ENCODE measurements at places on chromosomes 1 and 21.

DNA sequence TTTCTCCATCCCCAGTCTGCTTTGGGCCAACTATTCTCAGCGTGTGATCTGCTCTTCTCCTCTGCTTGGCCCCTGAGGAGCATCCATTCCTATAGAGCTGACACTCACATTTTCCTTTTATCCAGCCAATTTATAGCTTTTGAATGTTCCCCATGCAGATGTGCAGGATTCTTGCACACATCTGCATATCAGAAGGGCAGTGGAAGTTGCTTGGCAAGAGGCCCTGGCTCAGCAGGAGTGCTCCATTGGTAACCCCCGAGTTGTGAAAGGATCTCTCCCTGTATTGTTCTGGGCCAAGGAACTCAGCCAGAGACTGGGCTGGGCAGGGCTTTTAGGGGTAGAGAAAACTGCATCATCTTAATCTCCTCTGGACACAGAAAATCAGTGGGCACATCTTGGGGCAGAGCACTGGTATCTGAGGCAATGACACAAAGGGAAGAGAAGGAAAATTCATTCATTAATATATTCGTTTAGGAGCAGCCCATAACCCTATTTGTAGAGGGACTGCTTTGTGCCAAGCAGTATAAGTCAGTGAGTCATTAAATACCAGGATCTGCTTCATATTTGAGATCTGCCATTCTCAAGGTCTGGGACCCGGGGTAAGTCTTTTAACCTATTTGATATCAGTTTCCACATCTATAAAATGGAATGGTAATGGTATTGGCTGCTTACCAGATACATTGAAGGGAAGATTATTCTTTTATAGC lies 31.0 kb upstream of the BEND5 start:
- no peak for DNase-seq

GRCh38 chr1:198679535-198680173 lies 40.8 kb downstream of the PTPRC start:
- DNase-seq, result no peak

- DNase-seq, result no peak
Measured at GRCh38 chr1:47478090-47478489, 40.2 kb downstream of the FOXD2 start.

- DNase-seq, result no peak
Measured at GRCh38 chr1:232952514-232953499, 2.4 kb downstream of the NTPCR start.

DNA sequence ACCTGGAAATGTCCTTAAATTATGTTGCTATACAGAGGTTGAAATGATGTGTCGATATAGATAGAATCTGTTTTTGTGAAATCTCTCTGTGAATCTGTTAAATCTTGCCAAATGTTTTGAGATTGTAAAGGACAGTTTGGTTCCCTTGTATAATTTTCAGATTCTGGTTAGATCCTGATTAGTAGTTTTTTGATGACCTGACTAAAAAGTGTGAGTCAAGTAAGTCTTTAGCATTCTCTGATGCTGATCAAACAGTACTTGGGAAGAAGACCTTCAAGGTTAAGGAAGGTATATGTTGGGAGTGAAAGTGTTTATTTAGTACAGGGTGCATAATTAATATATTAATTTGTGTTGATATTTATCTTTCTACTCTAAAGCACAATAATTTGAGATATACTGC lies 32.7 kb downstream of the DDI2 start:
- DNase-seq, result no peak

- no peak for DNase-seq
Measured at GRCh38 chr1:96808191-96808590, 86.6 kb downstream of the PTBP2 start.

GRCh38 chr1:70436622-70437251 lies 25.7 kb downstream of the CTH start:
- DNase-seq, result no peak

DNA sequence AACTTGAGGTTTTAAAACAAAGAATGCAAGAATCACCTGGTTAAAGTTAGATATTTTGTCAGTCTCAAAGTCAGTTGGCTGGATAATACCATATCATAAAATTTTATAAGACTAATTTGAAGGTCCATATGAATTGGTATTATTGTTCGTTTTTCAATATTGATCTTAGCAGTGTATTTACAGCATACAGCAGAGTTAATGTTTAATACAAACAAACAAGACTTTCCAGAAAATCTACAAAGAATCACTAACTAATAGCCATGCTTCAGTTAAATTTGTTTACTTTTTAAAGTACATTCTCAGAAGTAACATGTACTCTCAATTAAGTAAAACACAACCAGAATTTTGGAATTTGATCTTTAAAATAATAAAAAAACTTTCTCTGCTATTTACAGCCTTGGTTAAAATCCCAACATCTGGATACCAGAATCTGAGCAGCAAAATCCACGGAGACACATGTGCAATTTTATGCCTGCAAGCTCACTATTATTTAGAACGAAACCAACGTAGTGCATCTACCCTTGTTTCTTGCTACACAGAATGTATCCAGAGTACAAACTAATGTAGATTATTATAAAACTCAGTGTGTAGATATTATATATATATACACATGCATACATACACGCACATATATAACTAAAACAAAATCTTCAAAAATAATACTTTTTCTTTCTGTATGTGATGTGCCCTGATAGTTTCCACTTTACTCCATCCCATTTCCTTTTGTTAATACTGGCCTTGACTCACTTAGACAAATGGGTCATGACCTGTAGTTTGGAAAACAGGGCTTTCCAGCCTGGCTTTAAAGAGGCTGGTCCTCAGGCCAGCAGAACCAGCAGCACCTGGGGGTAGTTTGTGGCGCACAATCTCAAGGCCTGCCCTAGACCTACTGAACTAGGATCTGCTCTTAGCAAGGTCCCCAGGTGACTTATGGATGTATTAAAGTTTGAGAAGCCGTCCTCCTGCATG lies 63.6 kb upstream of the ERG start:
- DNase-seq, result no peak

GRCh38 chr1:16127676-16128337 lies 28.1 kb downstream of the EPHA2 start:
- no peak for DNase-seq

- DNase-seq, result no peak
Measured at GRCh38 chr21:32599526-32599925, 12.7 kb downstream of the CFAP298 start.

- DNase-seq, result no peak
Measured at GRCh38 chr1:39657402-39657801, 14.5 kb downstream of the NT5C1A start.

- no peak for DNase-seq
Measured at GRCh38 chr1:56790036-56790435, 29.2 kb downstream of the FYB2 start.

DNA sequence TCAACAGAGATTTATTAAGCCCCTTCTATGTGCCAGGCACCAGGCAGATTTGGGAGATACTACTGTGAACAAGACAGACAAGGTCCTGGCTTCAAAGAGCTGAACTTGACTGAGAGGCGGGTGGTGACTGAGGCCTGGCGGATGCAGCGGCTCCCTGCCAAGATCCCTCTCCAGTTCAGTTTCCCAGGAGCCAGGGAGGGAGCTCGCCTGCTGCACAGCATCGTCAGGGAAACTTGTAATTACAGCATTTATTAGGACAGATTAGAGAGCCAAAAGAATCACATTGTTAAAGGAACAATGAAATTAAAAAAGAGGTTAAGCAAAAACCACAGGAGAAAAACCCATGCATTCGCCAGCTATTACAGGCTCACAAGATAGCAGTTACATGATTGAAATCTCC lies 55.3 kb downstream of the ETS2 start:
- no peak for DNase-seq

GRCh38 chr1:41564741-41565475 lies 80.4 kb upstream of the EDN2 start:
- no peak for DNase-seq

- DNase-seq, result no peak
Measured at GRCh38 chr1:223123011-223123610, 19.9 kb downstream of the TLR5 start.

- no peak for DNase-seq
Measured at GRCh38 chr1:86754265-86754974, 50.0 kb downstream of the SH3GLB1 start.

DNA sequence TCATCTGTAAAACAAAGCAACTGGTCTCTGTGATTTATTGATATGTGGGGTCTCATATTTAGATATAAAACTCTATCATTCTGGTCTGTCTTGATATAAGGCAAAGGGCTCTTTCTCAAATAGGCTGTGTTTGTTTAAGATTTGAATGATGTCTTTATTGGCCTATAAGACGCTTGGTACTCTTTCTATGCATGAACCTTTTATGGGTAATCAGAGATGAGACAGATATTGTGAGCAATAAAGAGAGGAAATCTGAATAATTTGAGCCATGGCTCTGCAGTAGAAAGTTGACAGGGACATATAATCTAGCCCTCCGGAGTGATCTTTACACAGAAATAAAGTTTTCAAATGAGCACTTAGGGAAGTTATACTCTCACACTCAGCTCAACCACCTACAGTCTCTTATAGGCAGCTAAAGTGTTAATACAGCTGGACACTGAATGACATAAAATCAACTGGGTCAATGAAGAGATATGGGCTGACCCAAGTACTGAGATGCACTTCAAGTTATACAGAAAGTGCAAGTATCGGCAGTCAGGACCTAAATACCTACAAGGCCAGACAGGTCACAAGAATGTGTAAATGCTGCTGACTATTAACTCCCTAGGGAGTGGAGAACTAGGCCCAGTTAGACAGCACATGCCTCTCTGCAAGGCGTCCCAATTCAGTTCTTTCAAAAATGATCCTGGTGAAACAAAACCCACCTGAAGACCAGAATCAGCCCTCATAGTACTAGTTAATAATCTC lies 111.0 kb downstream of the PTPN14 start:
- DNase-seq, result no peak

GRCh38 chr21:41133874-41134522 lies 34.0 kb upstream of the BACE2 start:
- no peak for DNase-seq

GRCh38 chr1:234782791-234783190 lies 172.8 kb upstream of the IRF2BP2 start:
- DNase-seq, result no peak

GRCh38 chr1:84920159-84920558 lies 27.2 kb upstream of the LPAR3 start:
- no peak for DNase-seq

- peak; percentile 74 for DNase-seq
Measured at GRCh38 chr1:17125756-17126237, 6.5 kb upstream of the PADI2 start.

DNA sequence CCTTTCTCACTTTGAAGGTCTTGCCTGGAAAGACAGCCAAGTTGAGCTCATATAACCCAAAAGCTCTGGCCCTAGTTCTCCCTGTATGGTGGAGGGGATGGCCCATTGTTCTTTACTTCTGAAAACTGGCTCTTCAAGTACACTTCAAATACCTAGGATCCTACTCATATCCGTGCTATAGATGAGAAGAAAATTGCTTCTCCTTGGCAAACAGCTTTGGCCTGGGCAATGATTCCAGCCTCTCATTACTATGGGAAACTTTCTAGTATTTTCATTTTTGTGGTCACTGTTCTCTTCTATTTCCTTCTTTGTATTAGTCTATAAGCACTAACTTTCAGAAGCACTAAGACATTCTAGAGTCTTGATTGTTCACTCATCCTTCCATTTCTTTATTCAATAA lies 53.7 kb downstream of the ZNF697 start:
- no peak for DNase-seq

GRCh38 chr1:56432166-56432971 lies 147.0 kb downstream of the PLPP3 start:
- no peak for DNase-seq

GRCh38 chr21:42807938-42808613 lies 71.3 kb downstream of the WDR4 start:
- DNase-seq, result no peak

DNA sequence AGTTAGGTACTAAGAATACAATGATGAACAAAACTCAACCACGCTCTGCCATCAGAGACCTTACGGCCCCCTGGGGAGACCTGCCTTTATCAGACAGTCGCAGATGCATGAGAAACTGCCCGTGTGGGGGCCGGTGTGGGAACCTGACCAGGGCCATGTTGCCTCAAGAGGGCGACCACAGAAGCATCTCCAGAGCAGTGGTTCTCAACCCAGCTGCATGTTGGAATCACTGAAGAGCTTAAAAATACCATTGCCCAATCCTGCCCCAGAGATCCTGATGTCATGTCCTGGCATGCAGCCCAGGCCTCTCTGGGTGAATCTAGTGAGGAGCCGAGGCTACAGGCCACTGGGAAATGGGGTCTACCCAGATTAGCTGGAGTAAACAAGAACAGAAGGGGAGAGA lies 108.7 kb downstream of the PRDM2 start:
- DNase-seq, result no peak
